ENCODE measurements at places on chromosomes 1 and 21.
A peak's percentile ranks its signal among the peaks of the same experiment; 100 is the strongest.

- DNase-seq = no peak
Measured at GRCh38 chr1:21781815-21782348, 1.1 kb downstream of the USP48 start.

GRCh38 chr1:48999321-48999720, 222.6 kb upstream of the BEND5 start:
- no peak for DNase-seq

DNA sequence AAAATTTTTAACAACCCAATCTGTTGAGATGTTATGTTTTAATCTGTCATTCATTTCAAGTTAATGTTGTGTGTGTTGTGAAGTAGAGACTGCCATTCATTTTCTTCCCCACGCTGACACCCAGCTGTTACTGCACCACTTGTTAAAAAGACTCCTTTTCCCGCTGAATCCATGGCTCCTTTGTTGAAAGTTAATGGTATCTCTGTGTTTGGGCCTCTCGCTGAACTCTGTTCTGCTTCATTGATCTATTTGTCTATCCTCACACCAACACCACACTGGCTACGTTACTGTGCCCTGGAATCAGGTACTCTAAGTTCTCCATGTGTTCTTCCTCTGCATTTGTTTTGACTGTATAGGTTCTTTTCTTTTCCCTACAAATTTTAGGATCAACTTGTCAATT, 58.2 kb downstream of the PDE9A start:
- DNase-seq = no peak

DNA sequence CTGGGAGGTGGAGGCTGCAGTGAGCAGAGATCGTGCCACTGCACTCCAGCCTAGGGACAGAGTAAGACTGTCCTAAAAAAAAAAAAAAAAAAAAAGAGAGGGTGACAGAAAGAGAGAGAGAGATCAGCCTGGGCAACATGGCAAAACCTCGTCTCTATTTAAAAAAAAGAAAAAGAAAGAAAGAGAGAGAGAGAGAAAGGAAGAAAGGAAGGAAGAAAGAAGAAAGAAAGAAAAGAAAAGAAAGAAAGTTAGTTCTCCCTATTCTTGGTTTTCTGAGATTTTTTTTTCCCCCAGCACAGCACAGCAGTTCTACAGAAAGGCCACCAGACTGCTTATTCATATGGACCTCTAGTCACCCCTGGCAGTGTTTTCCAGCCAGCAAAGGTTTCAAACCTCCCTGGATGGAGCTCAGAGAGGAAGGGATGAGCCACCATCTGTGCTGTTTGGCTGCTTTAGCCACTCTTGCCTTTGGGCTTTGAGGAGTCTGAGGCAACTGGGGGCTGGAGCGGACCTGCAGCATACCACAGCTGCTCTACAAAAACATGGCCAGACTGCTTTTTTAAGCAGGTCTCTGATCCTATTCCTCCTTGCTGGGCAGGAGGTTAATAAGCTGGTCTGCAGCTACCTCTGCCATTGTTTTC, 10.6 kb downstream of the S100A6 start:
- DNase-seq = no peak

GRCh38 chr1:154288661-154289060, 16.2 kb downstream of the HAX1 start:
- DNase-seq = no peak

- DNase-seq = no peak
Measured at GRCh38 chr1:177825276-177825901, 144.5 kb downstream of the SEC16B start.

DNA sequence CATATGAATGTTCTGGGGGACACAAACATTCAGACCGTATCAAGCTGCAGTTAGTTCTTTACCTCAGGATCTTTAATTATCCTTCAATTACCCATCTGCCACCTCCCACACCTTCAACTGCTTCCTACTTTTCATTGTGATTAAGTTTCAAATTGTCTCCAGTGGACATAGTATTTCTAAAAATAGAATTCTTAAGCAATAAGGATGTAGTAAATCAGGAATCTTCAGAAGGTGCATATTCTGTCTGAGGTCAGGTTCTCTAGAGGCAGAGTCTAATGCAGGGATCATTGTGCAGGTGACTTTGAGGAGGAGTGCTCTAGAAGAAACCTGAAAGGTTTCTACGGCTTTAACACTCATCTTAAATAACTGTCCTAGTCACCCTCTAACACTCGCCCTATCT, 102.6 kb upstream of the PPP2R5A start:
- no peak for DNase-seq

- DNase-seq = no peak
Measured at GRCh38 chr1:69932760-69933159, 272.6 kb downstream of the LRRC40 start.

- DNase-seq = no peak
Measured at GRCh38 chr1:201213926-201214325, 23.3 kb downstream of the IGFN1 start.

DNA sequence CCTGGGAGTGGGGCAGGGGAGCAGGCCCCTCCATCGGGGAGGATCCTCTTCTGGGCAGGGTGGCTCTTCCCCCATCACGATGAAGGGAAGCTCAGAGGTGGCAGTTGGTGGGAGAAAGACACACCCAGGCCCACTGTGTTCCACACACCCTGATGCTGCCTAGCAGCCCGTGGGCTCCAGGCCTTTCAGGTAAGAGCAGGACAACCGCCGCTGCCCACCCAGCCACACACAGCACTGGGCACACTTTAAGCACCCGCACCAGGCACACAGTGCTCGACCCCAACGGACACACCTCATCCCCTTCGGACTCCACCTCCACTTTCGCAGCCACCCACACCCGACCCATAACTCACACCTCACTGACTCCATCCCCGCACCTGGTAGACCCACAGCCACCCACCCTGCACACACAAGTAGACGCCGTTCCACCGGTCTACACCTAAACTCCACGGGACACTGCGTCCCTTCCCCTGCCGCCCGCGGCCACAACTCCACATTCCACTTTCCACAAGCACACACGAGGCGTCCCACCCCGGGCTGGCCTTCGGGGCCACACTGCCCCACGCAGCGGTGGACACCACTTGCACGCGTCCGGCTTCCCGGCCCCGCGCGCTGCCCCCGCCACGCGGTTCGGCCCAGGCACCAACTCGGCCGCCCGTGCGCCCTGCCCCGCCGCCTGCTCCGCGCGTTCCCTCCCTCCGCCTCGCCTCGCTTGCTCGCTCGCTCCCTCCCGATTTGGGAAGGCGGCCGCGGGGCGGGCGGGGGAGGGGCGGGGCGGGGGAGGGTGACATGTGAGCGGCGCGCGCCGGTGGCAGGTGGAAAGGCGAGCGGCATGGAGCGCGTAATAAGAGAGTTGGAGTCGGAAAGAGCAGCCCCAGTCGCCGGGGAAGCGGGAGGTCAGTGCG, at the start of gene KCNQ4:
TSS of gene KCNQ4 (plus strand) at position 787 of the 905 bp plus-strand sequence. CDS start 307 bp downstream, outside the sequence.
- peak; percentile 66 for DNase-seq

- no peak for DNase-seq
Measured at GRCh38 chr1:163544441-163544840, 222.7 kb downstream of the NUF2 start.

DNA sequence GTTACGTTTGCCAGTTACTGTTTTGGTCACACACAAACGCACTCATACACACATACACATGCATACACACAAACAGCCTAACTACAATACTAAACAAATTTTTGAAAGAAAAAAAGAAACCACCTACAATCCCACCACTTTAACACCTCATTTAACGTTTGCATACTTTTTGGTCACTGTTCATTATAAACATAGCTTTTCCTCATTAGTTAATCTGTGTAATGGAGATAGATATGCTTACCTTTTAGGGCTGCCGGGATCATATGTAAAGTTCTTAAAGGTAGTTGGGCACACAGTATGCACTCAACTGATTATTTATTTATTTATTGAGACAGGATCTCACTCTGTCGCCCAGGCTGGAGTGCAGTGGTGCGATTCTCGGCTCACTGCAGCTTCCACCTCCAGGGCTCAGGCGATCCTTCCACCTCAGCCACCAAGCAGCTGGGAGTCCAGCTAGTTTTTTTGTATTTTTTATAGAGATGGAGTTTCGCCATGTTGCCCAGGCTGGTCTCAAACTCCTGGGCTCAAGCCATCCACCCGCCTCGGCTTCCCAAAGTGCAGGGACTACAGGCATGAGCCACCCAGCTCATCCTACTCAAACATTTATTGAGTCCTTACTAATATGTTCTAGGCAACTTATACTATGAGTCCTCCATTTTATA, 677 bp upstream of the BCL10 start:
- no peak for DNase-seq

- DNase-seq = no peak
Measured at GRCh38 chr21:26061437-26061836, 109.1 kb downstream of the APP start.

- DNase-seq = no peak
Measured at GRCh38 chr1:81358151-81358550, 442.6 kb upstream of the ADGRL2 start.

DNA sequence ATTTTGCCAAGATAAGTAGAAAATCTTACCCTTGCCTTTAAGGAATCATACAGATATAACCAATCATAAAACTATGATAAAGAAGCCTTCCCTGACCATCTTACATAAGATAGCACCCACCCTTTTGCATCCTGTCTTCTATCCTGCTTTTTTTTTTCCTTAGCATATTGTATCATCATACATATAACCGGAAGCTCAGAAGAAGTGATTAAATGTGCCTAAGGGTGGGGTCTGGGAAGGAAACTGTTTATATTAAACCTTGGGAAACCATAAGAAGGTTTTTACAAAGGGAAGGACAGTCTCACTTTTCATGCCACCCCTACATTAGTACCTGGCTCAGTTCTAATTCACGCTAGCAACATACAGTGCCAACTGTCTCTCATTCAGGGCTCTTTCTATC, 66.8 kb downstream of the LUZP1 start:
- DNase-seq = no peak

DNA sequence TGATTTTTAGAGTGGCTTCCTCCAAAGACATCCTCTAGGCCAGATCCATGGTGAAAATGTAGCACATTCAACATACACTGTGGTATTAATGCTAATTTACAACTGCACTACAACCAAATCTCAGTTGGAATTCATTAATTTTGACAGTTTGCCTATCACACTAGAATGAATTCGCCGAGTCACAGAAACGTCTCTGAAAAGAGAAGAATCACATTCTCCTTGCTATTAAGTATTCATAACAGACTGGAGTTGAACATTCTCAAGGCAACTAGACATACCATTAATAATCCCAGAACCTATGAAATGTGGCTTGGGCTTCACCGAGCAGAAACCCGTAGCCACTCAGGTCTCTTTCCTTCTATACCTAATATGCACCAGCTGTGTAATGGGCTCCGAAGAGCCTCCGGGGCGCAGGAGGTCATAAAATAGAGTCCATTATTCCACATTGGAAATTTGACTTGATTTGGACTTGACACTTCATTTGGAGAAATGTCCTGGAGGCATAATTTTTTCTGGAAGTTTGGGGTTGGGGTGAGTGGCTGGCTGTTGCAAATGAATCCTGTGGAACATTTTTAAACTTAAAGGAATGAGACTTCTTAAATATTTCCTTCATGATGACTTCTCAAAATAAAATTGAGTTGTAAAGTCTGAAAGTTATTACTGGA, 117.1 kb downstream of the DSCAM start:
- DNase-seq = no peak

DNA sequence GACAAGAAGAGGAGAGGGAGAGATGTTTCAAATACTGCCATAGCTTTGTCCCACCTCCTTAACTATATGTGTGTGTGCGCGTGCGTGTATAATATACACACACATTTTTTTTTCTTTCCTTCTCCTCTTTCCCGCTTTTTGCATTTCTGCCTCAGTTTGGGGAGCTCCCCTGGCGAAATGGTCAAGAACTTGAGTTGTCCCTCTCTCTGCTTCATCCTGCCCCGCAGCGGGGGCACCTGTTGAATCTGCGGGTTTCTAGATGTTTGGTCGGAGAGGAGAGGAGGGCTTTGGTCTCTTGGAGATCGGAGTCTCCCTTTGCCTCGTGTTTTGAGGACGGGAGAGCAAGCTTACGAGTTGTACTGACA, 504 bp downstream of the SCCPDH start:
- DNase-seq = no peak

DNA sequence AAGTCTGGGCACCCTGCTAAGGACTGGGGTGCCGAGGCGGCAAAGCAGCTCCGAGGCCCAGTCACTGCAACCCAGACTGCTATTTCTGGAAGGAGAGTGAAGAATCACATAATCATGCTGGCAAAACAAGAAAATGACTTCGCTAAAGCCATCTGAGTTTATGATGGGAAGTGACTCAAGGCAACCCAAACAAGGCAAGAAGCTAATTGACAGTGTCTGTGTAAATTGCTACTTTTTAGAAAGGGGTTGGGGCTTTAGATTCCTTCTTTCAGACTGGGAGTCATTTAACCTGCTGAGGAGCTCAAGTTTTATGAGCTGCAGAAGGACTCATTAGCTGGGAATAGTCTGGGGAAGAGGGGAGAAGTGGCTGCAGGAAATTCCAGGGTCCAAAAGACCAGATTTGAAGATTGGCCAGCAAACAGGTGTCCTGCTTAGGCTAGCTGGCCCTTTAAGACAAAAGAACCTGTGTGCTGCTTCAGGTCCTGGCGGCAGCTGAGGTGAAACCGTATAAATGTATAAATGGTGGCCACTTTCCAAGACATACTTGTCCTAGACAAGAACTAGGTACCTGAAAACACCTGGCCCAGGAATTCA, 28.1 kb downstream of the TSHB start:
- DNase-seq = no peak

- DNase-seq = peak; percentile 33
Measured at GRCh38 chr1:17919525-17920439, 164.6 kb downstream of the ACTL8 start.

DNA sequence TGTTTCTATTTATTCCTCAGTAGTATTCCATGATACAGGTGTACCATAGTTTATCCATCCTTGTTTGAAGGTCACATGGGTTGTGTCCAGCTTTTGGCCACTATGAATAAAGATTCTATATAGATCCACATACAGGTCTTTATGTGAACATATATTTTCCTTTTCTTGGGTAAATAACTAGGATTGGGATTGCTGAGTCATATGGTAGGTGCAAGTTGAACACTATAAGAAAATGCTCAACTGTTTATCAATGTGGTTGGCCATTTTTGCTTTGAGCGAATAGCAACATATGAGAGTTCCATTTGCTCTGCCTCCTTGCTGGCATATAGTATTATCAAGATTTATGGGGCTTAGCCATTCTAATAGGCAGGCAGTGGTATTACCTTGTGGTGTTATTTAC, 170.2 kb upstream of the KCNJ15 start:
- DNase-seq = no peak

GRCh38 chr1:145974721-145975120, 10.2 kb downstream of the POLR3GL start:
- no peak for DNase-seq

GRCh38 chr1:168636200-168636599, 59.8 kb downstream of the XCL1 start:
- no peak for DNase-seq

- no peak for DNase-seq
Measured at GRCh38 chr21:41731081-41731480, 35.8 kb downstream of the RIPK4 start.

GRCh38 chr1:216580538-216581057, 142.6 kb downstream of the ESRRG start:
- no peak for DNase-seq

- DNase-seq = no peak
Measured at GRCh38 chr21:29115899-29116298, 14.5 kb upstream of the MAP3K7CL start.
